ENCODE measurements at places on chromosomes 11 and 22.
A peak's percentile ranks its signal among the peaks of the same experiment; 100 is the strongest.

DNA sequence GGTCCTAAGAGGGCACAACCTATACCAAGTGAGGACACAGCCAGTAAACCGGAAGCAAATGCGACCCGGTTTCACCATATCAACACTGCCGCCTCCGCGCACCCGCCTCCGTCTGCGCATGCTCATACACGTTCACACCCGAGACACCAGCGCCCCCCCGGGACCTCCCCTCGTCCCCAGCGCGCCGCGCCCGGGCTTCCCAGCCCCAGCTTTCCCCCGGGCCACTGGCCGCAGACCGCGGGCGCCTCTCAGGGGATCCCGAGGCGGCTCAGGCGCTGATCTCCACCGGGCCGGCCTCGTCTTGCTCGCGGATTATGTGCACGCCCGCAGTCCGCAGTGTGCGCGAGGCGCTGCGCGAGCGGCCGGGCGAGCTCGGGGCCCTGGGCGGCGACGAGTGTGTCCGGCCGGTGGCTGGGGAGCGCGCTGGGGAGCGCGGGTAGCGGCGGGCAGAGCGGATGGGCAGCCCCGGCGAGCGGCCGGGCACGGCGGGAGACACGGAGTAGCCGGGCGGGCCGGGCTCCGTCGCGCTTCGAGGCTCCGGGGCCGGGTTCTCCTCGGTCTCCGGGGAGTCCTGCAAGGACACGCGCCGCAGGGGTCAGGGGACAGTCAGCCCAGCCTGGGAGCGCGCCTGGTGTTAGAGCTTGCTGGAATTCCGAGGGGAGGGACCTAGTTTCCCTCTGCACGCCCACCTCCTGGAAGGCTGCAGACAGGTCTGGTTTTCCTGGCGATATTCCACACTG, 2.0 kb downstream of the HEPN1 start:
- no peaks in the 10 kb centered on the region for H3K4me1 ChIP-seq
- H3K4me3 ChIP-seq, result peak overlapping the region; percentile 26
- peak; percentile 48 for DNase-seq
- H3K36me3 ChIP-seq, result no peaks in the 10 kb centered on the region
- no peaks in the 10 kb centered on the region for H3K27me3 ChIP-seq

DNA sequence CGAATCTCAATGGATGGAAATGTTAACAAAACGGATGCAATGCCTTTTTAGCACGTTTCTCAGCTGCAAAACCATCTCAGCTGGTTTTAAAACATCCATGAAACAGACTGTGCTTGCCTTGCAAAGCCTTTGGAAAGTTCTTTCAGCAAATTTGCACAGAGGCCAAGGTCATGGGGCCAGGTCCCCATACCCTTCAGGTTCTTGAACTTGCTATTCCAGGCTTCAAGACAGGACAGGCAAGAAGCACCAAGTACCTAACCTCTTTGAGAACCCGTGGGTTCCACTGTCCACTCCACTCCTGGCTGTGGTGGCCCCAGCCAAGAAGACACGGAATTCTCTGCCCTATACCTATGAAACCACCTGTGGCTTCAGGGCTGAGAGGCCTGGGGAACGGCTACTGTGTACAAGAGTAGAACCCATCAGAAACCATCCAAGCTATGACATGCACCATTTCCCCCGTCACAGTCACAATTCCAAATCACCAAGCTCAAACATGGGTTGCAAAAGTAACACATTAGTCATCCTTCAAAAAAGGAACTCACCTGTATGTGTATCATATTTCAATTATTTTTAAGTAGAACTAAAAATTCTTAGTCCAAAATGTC, 17.0 kb downstream of the TNKS1BP1 start:
- H3K4me3 ChIP-seq, result no peak overlapping the region
- H3K27me3 ChIP-seq, result no peaks in the 10 kb centered on the region
- DNase-seq, result no peak
- H3K4me1 ChIP-seq, result peaks cover 52% of the 10 kb centered on the region

GRCh38 chr11:60923800-60924109, 505 bp upstream of the TMEM132A start:
- no peak overlapping the region for H3K27ac ChIP-seq
- H3K36me3 ChIP-seq, result peaks cover 9% of the 10 kb centered on the region
- H3K4me3 ChIP-seq, result peak overlapping the region; percentile 75

GRCh38 chr11:103773059-103773458, 263.4 kb upstream of the DDI1 start:
- no peak overlapping the region for H3K27ac ChIP-seq
- no peak overlapping the region for H3K4me3 ChIP-seq
- H3K27me3 ChIP-seq, result no peaks in the 10 kb centered on the region
- no peaks in the 10 kb centered on the region for H3K36me3 ChIP-seq
- peaks cover 3% of the 10 kb centered on the region for H3K4me1 ChIP-seq

GRCh38 chr22:39360242-39360641, 10.5 kb downstream of the SYNGR1 start:
- H3K27ac ChIP-seq, result peak overlapping the region; percentile 51
- no peak for DNase-seq
- H3K4me3 ChIP-seq, result no peak overlapping the region
- no peaks in the 10 kb centered on the region for H3K4me1 ChIP-seq
- no peaks in the 10 kb centered on the region for H3K36me3 ChIP-seq
- H3K27me3 ChIP-seq, result no peaks in the 10 kb centered on the region

GRCh38 chr11:21460082-21460481, 732.8 kb upstream of the ANO5 start:
- no peaks in the 10 kb centered on the region for H3K27me3 ChIP-seq
- no peaks in the 10 kb centered on the region for H3K36me3 ChIP-seq
- H3K4me3 ChIP-seq, result no peak overlapping the region
- H3K27ac ChIP-seq, result no peak overlapping the region

GRCh38 chr11:116910847-116911246, 73.4 kb upstream of the APOA1 start:
- H3K36me3 ChIP-seq, result no peaks in the 10 kb centered on the region
- no peaks in the 10 kb centered on the region for H3K27me3 ChIP-seq
- no peak for DNase-seq
- H3K4me1 ChIP-seq, result no peaks in the 10 kb centered on the region
- no peak overlapping the region for H3K27ac ChIP-seq

GRCh38 chr22:27382947-27383346, 418.6 kb downstream of the MN1 start:
- H3K36me3 ChIP-seq, result no peaks in the 10 kb centered on the region
- no peak for DNase-seq
- no peak overlapping the region for H3K27ac ChIP-seq
- H3K4me1 ChIP-seq, result peaks cover 9% of the 10 kb centered on the region
- no peak overlapping the region for H3K4me3 ChIP-seq

GRCh38 chr11:129374081-129374992, 1.3 kb upstream of the BARX2 start:
- H3K4me3 ChIP-seq, result peak overlapping the region; percentile 55
- no peaks in the 10 kb centered on the region for H3K27me3 ChIP-seq
- H3K4me1 ChIP-seq, result no peaks in the 10 kb centered on the region
- H3K27ac ChIP-seq, result peak overlapping the region; percentile 51
- no peaks in the 10 kb centered on the region for H3K36me3 ChIP-seq

DNA sequence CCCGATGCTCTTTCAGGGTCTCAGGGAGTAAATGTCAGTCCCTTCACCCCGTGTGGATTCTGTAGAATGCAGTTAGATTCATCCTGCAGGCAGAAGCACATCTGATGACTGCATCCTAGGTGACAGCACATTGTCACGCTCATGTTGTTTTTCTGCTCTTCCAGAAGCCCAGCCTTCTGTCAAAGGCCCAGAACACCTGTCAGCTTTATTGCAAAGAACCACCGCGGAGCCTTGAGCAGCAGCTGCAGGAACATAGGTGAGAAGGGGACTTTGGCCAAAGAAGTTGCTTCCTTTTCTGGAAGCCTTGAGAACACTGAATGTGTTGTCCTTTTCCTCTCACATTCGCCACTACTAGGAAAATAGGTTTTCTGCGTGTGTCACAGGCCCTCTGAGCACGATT, 43.7 kb downstream of the PPP2R1B start:
- no peak for DNase-seq
- no peaks in the 10 kb centered on the region for H3K27me3 ChIP-seq
- no peak overlapping the region for H3K4me3 ChIP-seq
- peaks cover 26% of the 10 kb centered on the region for H3K36me3 ChIP-seq

Measured in pancreas (tissue), 10 donors.